ENCODE measurements at places on chromosomes 7 and 10.

DNA sequence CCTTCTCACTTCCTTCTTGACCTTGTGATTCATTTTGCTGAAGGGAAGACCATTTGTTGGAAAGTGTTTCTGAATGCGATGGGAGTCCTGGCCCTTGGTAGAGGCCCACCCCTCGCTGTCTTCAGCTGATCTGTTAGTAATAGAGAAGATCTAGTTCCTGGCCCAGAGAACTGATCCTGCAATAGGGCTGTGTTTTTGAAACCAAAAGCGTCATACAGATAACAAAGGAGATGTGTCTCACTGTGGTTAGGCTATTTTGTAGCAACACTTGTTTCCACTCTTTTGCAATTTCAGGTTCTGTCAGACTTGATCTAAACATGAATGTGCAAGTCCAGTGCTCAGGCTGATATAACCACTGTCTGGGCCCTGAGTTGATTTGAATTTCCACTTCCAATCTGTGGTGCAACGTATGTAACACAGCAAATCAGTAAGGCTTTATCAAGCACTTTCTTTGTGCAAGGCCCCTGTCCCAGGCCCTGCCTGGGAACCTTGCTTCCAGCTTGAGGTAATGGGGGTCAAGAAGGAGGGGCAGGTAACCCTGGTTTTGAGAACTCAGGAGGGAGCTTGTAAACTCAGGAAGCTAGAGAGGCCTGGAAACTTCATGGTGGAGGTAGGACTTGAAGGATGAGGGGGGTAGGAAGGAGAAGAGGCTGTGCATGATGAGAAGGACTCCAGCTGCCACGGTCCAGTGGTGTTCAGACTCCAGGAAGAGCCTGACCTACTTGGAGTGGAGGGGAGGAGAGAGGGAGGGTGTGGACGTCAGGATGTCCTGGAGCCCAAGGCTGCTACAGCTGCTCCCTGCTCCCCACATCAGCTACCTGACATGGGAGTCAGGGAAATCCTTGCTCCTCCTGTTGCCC is 42.2 kb upstream of the SRGN start:
- no peak for DNase-seq

- peak; percentile 22 for DNase-seq
Observed at GRCh38 chr7:37287131-37287855, 161.4 kb downstream of the ELMO1 start.

DNA sequence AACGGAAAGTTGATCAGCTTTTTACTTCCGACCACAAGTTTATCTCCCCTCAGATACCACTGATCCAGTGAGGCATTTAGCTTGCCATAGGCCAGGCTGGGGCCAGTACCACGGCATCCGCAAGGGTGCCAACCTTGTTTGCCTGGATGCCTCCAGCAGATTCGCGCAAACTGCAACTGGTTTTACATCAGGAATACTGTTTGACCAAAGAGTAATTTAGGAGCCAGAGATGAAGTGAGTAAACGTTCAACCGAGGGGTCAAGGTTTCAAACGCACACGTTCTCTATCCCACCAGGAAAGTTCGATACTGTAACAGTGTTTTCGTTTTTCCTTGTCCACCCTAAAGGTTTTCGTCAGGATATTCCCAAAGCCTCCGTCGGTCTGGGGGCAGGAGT is 266 bp upstream of the MDFIC start:
- DNase-seq, result peak; percentile 16

GRCh38 chr10:133592716-133593115 is 27.3 kb upstream of the SYCE1 start:
- no peak for DNase-seq

- no peak for DNase-seq
Observed at GRCh38 chr7:127833641-127834040, 181.6 kb downstream of the SND1 start.

DNA sequence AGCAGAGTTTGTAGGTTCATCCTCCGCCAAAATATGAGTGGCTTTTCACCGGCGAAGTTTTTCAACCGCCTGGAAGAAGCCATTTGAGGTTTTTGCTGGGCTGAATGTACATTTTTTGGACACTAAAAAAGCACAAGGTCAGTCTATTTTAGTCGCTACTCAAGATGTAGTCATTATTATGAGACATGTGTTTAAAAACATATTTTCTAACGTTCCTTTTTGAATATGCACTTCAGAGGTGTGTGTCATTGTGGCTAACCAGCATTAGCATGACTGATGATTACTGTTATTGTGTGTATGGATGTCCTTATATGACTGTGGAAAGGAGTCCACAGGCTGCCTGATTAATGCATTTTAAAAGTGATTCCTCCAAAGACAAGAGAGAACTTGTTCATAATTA is 605.4 kb downstream of the INHBA start:
- no peak for DNase-seq

DNA sequence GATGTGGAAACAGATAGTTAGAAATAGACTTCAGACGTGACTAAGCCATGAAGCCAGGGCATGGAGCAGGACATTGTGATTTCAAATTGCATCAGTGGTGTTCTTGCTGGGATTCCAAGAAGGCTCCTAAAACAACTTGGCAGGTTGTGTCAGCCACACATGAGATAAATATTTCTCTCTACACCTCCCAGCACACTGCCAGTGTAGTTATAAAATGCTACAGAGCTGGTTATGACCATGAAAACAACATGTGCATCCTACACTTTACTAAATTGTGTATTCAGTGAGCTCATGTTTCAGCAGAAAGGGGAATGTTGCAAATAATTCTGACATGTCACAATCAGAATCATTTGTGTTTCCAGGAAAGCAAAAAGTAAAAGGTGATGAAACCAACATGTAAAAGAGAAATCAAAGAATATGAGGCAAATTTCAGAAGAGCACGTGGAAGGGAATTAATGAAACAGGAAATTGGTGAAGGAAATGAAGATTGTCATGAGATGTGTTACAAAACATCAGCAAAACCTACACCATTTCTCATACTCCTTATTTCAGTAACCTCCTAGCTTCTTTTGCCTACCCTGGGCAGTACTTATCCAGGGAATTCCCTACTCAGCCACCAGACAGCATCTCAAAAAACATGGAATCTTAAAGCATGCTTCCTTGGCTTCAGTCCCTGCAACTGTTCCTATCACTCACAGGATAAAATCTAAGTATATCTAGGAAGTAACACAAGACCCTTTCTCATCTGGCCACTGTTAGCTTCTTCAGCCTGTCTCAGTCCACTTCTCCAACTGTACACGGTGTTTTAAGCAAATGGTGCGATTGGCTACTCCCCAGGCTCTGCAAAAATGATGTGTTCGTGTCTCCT is 5.8 kb upstream of the CYP3A7 start:
- DNase-seq, result no peak

GRCh38 chr10:110398419-110399105 is 93.8 kb upstream of the SMNDC1 start:
- DNase-seq, result no peak

DNA sequence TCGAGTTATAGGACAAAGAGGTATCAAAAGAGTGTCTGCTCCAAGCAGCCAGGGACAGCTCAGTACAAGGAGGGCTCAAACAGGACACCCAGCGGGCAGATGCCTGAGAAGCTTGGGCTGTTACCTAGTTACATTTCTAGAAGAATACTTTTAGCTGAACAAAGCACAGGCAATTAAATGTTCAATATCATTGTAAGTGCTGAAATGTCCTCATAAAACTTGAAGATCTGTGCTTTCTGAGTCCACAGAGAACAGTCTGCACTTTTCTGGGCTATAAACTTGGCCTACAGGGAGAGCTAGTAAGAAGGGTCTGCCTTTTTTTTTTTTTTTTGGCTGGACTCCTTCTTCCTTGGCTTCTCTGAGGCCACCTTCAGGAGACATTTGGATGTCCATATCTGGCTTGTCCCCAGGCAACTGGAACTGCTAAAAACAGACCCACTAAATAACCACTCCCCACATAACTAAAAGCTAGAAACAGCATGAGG is 123.2 kb downstream of the SLC16A9 start:
- DNase-seq, result no peak

DNA sequence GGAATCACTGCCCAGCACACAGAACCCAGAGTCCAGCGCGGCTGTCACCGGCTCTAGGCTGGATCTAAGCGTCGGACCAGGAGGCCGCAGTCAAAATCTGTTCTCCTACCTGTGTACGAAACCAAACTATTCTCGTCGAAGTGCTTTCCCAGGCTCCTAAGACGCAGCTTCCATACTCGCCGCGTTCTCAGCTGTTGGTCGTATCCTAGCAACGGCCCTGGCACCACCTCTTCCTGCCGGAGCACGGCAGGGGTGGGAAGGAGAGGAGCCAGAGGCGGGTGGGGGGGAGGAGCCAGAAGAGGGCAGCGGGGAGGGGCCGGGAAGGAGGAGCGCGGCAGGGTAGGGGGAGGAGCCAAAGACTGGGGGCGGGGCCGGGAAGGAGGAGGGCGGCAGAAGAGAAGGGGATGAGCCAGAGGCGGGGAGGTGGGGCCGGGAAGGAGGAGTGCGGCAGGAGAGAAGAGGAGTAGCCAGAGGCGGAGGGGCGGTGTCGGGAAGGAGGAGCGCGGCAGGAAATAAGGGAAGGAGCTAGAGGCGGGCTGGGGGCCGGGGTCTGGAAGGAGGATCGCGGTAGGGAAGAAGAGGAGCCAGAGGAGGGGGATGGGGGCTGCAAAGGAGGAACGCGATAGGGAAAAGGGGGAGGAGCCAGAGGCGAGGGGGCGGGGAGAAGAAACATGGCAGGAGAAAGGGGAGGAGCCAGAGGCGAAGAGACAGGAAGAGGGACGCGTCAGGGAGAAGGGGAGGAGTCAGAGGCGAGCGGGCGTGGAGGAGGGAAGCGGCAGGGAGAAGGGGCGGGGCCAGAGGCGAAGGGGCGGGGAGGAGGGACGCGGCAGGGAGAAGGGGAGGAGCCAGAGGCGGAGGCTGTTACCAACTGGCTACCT is at the start of gene IQUB:
Gene IQUB, minus strand, starts transcription at position 213 of the 878 bp plus-strand sequence. CDS start 22,255 bp downstream, outside the sequence.
- DNase-seq, result peak; percentile 95

DNA sequence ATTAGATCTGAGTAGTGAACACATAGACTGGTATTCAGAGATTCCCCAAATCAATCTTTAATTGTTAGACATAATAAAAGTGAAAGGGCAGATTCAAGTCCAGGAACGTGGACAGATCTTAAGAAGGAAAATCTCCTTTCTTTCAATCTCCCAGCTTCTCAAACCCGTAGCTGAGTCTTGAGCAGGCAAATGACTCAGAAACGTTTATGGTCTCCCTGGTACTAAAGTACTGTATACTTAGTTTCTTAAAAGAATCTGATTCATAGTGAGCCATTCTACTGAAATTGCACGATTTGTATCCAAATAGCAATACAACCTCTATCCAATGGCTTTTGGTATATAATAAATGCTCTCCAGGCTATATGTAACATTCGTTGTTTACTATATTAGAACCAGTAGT is 140.4 kb upstream of the RHEB start:
- DNase-seq, result no peak

GRCh38 chr10:49207936-49208487 is 19.8 kb upstream of the TMEM273 start:
- no peak for DNase-seq

- DNase-seq, result no peak
Observed at GRCh38 chr7:86848226-86848625, 204.5 kb downstream of the GRM3 start.
